ENCODE measurements at places on chromosomes 7 and 10.

DNA sequence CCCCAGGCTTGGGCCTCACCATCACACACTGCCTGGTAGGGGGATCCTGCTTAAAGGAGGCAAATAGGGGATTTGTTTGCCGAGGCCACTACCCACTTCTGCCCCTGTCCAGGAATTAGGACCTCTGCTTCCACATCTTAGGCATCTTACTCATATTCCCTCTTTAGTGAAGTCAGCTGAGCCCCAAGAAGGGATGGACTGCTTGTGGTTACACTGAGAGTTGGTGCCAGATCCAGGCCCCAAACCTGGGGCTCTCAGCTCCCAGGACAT lies 1.6 kb upstream of the GPRIN2 start:
- H3K4me1 ChIP-seq, result no peaks in the 10 kb centered on the region
- H3K36me3 ChIP-seq, result no peaks in the 10 kb centered on the region
- peaks cover 24% of the 10 kb centered on the region for H3K27me3 ChIP-seq
- no peak for DNase-seq

DNA sequence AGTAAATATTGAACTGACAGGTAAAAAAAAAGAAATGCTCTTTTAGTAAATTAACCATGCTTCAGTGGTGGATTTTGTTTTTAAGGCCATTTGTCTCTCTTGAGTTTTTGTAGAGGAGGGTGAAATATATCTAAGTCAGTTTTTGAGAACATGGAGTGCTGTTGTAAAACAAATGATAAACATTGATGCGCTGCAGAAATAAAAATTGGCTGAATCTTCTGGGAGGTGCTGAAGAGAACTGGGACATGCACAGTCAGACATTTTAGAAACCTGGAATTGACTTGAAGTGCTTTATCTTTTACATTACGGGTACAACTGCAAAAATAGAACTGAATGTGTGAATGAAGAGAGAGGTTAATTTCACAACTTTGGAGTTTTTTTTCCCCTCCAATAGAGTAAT lies 203.0 kb upstream of the HDAC9 start:
- H3K27ac ChIP-seq, result no peak overlapping the region
- no peaks in the 10 kb centered on the region for H3K27me3 ChIP-seq
- no peaks in the 10 kb centered on the region for H3K36me3 ChIP-seq
- H3K4me1 ChIP-seq, result no peaks in the 10 kb centered on the region

GRCh38 chr7:158010961-158011693 lies 576.5 kb downstream of the PTPRN2 start:
- no peak overlapping the region for H3K27ac ChIP-seq
- no peaks in the 10 kb centered on the region for H3K36me3 ChIP-seq
- no peak for DNase-seq
- H3K4me3 ChIP-seq, result peak overlapping the region; percentile 31

GRCh38 chr10:79360499-79361342 lies 13.5 kb downstream of the PPIF start:
- H3K4me3 ChIP-seq, result no peak overlapping the region
- peaks cover 3% of the 10 kb centered on the region for H3K4me1 ChIP-seq

- H3K4me1 ChIP-seq, result no peaks in the 10 kb centered on the region
- peaks cover 4% of the 10 kb centered on the region for H3K36me3 ChIP-seq
- no peak for DNase-seq
Measured at GRCh38 chr7:151459726-151460473, 20.0 kb upstream of the CRYGN start.

- no peaks in the 10 kb centered on the region for H3K27me3 ChIP-seq
- H3K4me3 ChIP-seq, result no peak overlapping the region
- H3K36me3 ChIP-seq, result no peaks in the 10 kb centered on the region
- H3K27ac ChIP-seq, result no peak overlapping the region
Measured at GRCh38 chr7:94031865-94032264, 27.7 kb upstream of the BET1 start.

DNA sequence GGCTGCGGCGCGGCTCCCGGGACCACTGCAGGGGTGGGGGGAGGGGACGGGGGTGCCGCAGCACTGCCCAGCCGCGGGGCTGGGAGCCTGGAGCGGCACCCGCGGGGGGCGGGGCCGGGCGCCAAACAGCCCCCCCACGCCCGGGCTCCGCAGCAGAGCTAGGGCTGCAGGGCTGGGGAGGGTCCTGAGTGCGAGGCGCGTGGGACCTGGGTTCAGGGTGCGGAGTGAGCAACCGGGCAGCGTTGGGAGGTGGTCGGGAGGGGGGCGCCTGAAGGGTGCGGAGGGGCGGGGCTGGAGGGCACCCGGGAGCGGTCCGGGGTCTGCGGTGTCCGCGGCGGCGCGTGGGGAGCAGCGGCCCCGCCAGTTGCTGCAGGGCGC lies 528 bp downstream of the CAMK2G start:
- peaks cover 31% of the 10 kb centered on the region for H3K4me1 ChIP-seq
- H3K27me3 ChIP-seq, result no peaks in the 10 kb centered on the region
- peak overlapping the region; percentile 67 for H3K4me3 ChIP-seq
- peak overlapping the region; percentile 39 for H3K27ac ChIP-seq
- peak; percentile 8 for DNase-seq

DNA sequence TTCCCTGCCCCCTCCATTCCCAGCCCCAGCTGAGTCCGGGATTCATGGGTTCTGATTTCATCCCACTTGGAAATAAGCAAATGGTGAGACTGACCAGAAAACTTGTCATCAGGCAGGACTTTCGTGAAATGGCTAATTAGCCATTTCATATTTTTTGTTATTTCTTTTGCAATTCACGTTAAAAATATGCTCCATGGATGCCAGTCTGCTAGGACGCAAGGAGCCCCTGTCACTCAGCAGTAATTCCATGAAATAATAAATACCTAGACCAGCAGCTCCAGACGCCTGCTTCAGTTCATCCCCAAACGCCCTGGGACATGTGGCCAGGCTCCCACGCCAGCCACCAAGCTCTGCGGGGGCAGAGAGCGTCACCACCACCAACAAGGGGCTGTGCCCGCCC lies 111.0 kb downstream of the TRIL start:
- H3K27ac ChIP-seq, result no peak overlapping the region

- DNase-seq, result no peak
- H3K27me3 ChIP-seq, result no peaks in the 10 kb centered on the region
- no peaks in the 10 kb centered on the region for H3K36me3 ChIP-seq
- H3K4me3 ChIP-seq, result peak overlapping the region; percentile 97
Measured at GRCh38 chr7:55570218-55570873, 2.0 kb downstream of the VOPP1 start.

GRCh38 chr10:128180843-128181242 lies 54.6 kb upstream of the MKI67 start:
- DNase-seq, result no peak
- no peak overlapping the region for H3K4me3 ChIP-seq
- H3K27me3 ChIP-seq, result no peaks in the 10 kb centered on the region
- H3K36me3 ChIP-seq, result no peaks in the 10 kb centered on the region
- no peaks in the 10 kb centered on the region for H3K4me1 ChIP-seq

DNA sequence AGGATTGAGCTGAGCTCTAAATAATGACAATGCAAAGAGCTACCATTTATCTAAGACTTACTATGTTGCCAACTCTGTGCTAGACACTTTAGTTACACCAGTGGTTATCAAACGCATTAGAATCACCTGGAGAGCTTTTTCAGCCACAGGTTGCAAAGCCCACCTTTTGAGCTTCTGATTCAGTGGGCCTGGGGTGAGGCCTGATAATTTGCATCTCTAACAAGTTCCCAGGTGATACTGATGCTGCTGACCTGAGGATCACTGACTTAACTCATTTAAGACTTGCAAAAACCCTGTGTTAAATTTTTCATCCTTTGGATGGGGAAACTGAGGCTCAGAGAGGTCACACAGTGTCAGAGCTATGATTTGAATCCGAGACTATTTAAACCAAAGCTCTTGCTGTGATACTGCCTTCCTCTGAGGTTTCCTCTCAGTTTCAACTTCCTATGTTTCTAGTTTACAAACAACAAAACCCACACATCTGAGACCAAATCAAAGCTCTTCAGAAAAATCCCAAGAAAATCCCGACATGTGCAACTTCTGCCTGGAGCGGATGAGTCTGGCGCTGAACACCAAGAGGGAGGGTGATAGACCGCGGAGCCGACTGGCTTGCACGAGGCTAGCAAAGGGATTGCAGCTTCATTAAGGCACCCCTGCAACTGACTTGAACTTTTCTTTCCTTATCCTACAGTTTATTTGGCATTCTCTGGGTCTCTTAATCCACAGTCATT lies 124.9 kb downstream of the CYP26A1 start:
- H3K27me3 ChIP-seq, result no peaks in the 10 kb centered on the region
- no peak overlapping the region for H3K4me3 ChIP-seq
- H3K36me3 ChIP-seq, result no peaks in the 10 kb centered on the region
- DNase-seq, result no peak
- no peak overlapping the region for H3K27ac ChIP-seq
- no peaks in the 10 kb centered on the region for H3K4me1 ChIP-seq

DNA sequence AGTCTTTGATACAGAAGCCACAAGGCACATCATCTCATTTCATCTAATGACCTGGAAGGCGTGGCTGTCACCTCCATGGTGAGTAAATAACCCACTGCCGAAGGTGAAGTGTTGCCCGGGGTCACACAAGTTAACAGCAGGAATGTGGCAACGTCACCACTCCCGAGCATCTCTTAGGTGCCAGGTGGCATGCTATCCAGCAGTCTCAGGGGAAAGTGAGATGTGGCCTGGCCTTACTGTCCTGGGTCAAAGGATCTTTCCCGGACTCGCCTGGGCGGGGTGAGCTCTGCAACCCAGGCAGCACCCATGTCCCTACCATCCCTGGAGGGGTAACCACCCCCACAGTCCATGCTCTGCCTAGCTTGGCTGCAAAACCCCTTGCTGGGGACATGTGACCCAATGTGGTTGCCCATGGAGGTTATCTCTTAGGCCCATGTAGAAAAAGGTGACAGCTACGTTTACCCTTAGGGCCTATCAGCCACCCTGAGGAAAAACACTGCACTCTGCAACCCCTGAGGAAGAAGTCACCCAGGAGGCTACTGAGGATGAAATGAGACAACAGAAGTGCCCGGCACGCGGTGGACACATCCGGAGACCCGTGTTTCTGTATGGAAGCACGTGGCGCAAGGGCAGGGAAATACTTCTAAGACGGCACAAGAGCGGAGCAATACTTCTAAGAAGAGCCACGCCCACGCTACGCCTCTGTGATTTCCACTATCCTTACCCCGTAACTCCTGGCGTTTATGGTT lies 52.0 kb downstream of the BAIAP2L1 start:
- H3K4me1 ChIP-seq, result no peaks in the 10 kb centered on the region
- H3K27me3 ChIP-seq, result no peaks in the 10 kb centered on the region
- no peak overlapping the region for H3K4me3 ChIP-seq
- no peaks in the 10 kb centered on the region for H3K36me3 ChIP-seq
- H3K27ac ChIP-seq, result no peak overlapping the region

GRCh38 chr7:132518839-132519173 lies 57.5 kb downstream of the PLXNA4 start:
- no peaks in the 10 kb centered on the region for H3K36me3 ChIP-seq
- no peak for DNase-seq
- H3K27me3 ChIP-seq, result no peaks in the 10 kb centered on the region
- no peak overlapping the region for H3K27ac ChIP-seq
- H3K4me3 ChIP-seq, result no peak overlapping the region

DNA sequence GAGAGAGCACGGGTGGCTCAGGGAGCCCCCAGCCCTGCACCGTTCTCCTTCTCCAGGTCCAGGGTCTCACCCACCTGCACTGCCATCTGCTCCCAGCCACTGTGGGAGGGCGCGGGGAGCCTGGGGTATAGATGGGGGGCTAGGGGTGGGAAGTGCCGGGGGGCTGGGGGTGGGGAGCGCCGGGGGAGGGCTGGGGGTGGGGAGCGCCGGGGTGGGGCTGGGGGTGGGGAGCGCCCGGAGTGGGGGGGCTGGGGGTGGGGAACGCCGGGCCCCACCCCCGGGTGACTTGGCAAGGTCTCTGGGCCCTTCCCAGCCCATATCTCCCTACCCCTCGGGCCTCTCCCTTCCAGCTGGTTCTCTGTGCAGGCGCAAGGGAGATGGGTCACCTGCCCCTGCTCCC lies at the start of gene GRIFIN:
Gene GRIFIN, minus strand, starts transcription at position 101 of the 400 bp plus-strand sequence. Its CDS starts 15 bp downstream, at position 86.
- H3K27ac ChIP-seq, result no peak within 1 kb of the TSS
- H3K36me3 ChIP-seq, result no peaks in the 10 kb centered on the region
- no peaks in the 10 kb centered on the region for H3K27me3 ChIP-seq
- no peak within 1 kb of the TSS for H3K4me3 ChIP-seq
- DNase-seq, result no peak

GRCh38 chr10:94439275-94439861 lies 37.0 kb downstream of the TBC1D12 start:
- H3K4me1 ChIP-seq, result no peaks in the 10 kb centered on the region
- H3K36me3 ChIP-seq, result no peaks in the 10 kb centered on the region
- no peak overlapping the region for H3K27ac ChIP-seq
- H3K27me3 ChIP-seq, result no peaks in the 10 kb centered on the region
- no peak for DNase-seq

- peak; percentile 51 for DNase-seq
- peaks cover 78% of the 10 kb centered on the region for H3K4me1 ChIP-seq
- peaks cover 3% of the 10 kb centered on the region for H3K36me3 ChIP-seq
- H3K27me3 ChIP-seq, result no peaks in the 10 kb centered on the region
Measured at GRCh38 chr10:80459047-80459865, 5.1 kb downstream of the TSPAN14 start.

GRCh38 chr10:126135177-126135576 lies 238.8 kb downstream of the FANK1 start:
- no peak overlapping the region for H3K4me3 ChIP-seq
- no peak for DNase-seq
- H3K27me3 ChIP-seq, result no peaks in the 10 kb centered on the region
- no peaks in the 10 kb centered on the region for H3K4me1 ChIP-seq
- no peak overlapping the region for H3K27ac ChIP-seq

DNA sequence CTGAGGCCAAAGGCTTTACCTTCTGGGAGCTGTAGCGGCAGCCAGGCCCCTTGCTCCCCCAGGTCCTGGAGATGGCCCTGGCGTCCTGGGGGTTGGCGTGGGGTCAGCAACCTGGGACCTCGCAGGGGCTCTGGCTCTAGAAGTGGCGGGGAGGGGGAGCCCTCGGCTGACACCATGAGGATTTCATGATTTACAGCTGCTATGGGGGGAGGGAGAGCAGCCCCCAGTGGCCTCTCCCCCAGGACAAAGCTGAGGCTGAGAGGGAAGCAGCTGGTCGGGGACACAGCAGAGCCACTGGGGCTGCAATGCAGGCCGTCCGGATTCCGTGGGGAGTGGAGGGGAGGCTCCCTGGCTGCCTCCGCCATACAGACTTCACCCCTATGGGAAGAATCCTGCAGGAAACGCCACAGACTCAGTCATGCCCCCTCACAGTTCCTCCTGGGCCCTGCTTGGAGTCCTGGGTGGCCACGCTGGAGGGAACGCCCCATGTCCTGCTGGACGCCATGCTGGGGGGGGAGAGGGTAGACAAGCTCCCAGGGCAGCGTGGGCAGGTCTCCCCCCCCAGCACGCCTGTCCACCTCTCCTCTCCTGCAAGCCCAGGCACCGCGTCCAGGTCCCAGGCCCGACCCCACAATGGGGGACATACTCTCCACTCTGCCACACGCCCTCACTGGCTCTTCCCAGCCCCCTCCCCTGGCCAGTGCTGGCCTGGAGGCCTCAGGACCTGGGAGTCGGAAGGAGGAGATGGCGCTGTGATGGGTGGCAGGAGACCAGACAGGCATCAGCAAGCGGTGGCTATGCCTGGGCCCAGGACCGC lies 243.6 kb downstream of the ELFN1 start:
- peaks cover 36% of the 10 kb centered on the region for H3K36me3 ChIP-seq
- H3K27ac ChIP-seq, result no peak overlapping the region
- DNase-seq, result no peak
- H3K4me3 ChIP-seq, result no peak overlapping the region

- H3K36me3 ChIP-seq, result no peaks in the 10 kb centered on the region
- H3K4me1 ChIP-seq, result no peaks in the 10 kb centered on the region
- no peak overlapping the region for H3K27ac ChIP-seq
- no peak for DNase-seq
- H3K4me3 ChIP-seq, result no peak overlapping the region
Measured at GRCh38 chr7:94313926-94314325, 80.8 kb upstream of the COL1A2 start.

GRCh38 chr7:99386584-99387238 lies 12.2 kb downstream of the ARPC1B start:
- no peak for DNase-seq
- no peaks in the 10 kb centered on the region for H3K27me3 ChIP-seq
- peaks cover 67% of the 10 kb centered on the region for H3K36me3 ChIP-seq
- H3K4me3 ChIP-seq, result no peak overlapping the region
- peak overlapping the region; percentile 32 for H3K27ac ChIP-seq
